ENCODE measurements at places on chromosomes 5 and 9.

DNA sequence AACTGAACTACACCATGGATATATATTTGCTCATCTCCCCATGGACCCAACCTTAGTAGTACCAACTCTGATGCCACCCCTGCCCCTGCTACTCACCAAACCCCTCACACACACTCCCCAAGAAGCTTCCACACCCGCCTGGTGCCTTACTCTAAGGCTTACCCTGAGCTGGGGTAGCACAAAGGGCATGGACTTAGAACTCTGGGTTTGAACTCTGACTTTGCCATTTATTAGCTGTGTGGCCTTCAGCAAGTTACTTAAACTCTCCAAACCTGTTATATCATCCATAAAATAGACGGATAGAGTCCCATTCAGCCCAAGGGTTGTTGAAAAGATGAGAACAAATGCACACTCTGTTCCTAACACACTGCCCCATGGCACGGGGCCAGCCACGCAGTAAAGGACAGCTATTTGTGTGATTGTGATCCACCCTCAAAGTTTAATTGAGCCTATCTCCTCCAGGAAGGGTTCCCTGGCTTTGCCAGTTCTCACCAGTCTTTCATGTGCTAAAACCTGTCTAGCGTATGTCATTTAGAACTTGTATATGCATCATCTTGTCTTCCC lies 111.0 kb downstream of the KLHL3 start:
- no peak for DNase-seq

DNA sequence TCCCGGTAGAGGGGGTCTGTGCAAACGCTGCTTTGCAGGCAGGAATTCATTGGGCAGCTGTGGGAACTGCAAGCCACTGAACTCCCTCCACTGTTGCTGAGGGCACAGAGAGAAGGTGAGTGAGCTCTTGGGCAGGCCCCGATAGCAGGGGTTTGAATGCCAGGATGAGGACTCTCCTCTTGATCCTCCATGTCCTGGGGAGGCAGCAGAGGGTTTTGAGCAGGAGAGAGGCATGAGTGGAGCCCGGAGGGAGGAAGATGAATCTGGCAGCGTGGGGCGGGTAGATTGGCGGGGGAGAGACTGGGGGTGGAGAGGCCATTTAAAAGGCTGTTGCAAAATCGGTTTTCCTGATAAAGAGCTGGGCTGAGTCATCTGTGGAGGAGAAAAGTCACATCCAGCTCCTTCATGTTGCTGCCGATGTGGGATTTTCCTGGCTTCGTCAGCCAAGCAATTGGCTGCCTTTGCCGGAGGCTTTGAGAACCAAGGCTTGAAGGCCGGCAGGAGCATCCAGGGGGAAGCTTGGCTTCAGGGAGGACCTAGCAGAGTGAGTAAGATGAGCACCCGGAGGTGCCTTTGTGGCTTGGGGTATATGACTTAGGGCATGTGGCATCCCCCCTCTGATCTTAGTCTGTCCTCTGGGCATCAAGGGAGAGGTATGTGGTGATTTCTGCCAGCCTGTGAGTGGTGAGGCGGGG lies at the start of gene SYNPO:
SYNPO (plus strand) TSS at position 350 of the 695 bp plus-strand sequence. CDS start 7,616 bp downstream, outside the sequence.
- no peak for DNase-seq

GRCh38 chr5:4306057-4306456 lies 710.4 kb downstream of the IRX1 start:
- no peak for DNase-seq

GRCh38 chr9:115254287-115255180 lies 136.6 kb upstream of the TNC start:
- DNase-seq = peak; percentile 53

DNA sequence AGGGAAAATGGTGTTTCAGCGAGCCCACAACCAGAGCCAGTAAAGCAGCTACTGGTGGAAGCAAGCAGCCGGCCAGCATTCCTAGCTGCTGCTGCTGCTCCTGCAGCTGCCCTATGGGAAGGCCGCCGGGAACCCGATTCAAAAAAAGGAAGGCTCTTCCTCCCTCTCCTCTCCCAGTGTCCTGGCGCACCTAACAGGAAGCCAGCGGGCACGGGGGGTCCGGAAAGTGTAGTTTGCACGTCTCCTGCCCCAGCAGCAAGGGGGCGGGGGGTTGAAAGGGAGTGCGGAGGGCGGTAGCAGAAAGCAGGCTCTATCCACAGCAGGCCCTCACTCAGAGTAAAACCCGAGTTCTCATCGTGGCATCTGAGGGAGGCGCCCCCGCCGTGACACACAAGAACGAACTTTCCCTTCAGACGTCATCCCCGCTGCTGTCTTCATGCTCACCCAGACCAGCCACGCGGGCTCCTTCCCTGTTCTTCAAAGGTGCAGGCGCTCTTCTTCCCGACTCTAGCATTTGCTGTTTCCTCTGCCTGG lies 16.5 kb downstream of the GRXCR2 start:
- no peak for DNase-seq

DNA sequence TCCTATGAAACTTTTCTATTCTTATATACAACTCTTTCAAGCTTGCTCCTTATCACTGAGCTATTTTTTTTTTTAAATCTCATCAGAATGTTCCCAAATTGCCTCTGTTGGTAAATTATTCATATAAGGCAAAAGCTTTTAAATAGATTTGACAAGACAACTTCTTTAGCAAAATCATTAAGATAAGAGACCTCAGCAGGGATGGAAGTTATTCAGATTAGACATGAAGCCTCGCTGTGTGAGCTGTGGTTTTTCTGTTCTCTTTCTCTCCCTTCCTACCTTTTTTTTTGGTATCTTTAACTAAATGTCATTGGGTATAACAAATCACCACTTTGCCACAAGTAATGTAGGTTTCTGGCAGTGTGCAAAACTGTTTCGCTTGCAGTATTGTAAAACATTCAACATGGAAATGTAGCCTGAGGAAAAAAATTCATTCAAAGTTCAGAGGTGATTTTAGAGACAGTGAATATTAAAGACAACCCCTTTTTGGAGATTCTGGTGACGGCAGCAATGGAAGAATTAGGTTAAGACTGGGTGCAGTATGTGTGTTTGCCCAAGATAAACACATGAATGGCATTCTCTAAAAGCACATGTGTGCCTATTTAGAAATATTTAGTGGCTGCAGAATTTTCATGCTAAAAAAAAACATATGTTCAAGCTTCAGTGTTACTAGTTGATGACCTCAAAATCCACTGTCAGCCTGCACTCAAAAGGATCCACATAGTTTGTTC lies 467.1 kb downstream of the ZNF608 start:
- no peak for DNase-seq

- DNase-seq = peak; percentile 30
These were observed 34.5 kb downstream of the CRB2 start for GRCh38 chr9:123390337-123391135.

GRCh38 chr5:173055722-173055982 lies 500 bp upstream of the CREBRF start:
- DNase-seq = no peak

DNA sequence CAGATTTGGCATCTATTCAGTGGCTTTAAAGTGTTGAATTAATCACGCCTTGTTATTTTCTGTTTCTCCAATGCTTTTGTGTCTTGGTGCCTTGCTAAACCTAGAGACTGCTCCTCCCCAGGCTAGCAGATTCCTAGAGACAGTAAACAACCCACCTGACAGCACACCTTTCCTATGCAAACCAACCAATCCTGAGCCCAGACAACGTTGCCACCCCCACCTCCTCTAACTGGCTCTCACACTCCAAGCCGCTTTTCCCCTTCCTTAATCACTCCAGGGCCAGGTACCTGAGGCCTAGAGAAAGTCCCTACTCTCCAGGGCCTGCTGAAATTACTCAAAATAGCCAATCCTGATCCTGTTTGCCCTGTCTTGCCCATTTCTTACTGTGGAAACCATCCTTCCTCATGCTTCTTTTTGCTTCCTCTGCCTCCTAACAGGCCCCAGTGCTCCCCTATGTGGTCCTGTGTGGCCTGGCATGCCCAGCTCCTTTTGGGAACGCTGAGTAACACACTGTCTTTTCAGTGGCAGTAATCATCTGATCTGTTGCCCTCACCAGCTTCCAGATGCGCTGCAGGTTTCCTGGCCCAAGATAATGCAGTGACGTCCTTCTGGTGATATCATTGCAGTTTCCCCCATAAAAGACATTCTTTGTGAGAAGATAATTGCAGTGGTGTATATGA lies 53.4 kb downstream of the GAS1 start:
- no peak for DNase-seq

GRCh38 chr9:30519166-30519565 lies 1865.3 kb upstream of the ACO1 start:
- no peak for DNase-seq

DNA sequence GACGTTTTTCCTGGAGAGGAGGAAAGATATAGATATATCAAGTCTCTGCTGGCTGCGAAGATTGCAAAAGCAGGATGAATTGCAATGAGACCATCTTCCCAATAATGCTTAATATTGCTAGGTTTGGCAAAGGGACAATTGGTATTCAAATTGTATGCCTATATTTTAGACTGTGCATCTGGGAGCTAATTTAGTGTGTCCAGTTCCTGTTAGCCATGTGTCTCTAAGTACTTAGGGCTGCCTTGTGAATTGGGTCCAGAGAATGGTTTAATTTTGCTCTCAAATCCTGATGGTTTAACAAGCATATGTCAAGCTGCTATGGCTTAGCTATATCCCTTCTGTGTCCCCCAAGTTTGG lies 97.6 kb upstream of the ZNF366 start:
- no peak for DNase-seq

GRCh38 chr9:109939698-109940342 lies 159.8 kb downstream of the PALM2AKAP2 start:
- no peak for DNase-seq

DNA sequence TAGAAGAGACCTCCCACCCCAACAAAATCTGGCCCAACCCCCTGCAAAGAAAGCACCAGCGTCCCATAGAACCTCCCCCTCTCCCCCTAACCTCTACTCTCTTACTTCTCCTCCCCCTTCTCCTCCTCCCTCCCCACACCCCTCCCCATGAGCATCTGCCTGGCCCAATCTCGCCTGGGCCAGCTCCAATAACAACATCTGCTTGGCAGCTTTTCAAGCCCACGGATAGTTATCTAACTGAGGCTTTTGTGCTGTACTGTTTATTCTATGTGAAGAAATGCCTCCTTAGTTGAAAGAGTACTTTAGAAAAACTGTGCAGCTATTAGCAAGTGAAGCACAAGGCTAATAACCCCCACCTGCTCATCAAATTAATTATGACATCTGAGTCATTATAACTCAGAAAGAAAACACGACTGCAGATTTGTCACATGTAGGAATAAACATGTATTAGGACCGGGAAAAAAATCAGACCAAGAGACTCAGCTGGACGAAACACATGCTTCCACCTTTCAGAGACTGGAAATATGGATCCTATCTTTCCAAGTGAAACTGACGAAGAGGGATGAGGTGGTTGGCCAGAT lies 42.8 kb downstream of the NFIB start:
- DNase-seq = peak; percentile 71

GRCh38 chr5:167720259-167720658 lies 571.2 kb upstream of the WWC1 start:
- DNase-seq = no peak

DNA sequence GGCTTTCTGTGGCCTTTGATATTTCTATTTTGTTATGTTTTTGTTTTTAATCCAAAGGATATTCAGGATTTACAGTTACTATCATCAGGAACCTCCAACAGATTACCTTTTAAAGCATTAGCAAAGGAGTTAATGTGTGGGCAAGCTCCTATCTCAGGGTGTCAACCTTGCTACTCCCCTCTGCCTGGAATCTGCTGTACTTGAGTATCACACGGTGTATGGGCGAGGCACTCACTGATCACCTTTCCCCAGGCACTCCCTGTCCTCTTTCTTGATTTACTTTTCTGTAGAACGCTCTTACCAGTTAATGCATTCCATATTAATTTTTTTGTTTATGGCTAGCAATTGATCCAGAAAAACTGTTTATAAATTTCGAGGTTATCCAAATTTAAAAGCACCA lies 117.0 kb upstream of the GAS1 start:
- DNase-seq = no peak

DNA sequence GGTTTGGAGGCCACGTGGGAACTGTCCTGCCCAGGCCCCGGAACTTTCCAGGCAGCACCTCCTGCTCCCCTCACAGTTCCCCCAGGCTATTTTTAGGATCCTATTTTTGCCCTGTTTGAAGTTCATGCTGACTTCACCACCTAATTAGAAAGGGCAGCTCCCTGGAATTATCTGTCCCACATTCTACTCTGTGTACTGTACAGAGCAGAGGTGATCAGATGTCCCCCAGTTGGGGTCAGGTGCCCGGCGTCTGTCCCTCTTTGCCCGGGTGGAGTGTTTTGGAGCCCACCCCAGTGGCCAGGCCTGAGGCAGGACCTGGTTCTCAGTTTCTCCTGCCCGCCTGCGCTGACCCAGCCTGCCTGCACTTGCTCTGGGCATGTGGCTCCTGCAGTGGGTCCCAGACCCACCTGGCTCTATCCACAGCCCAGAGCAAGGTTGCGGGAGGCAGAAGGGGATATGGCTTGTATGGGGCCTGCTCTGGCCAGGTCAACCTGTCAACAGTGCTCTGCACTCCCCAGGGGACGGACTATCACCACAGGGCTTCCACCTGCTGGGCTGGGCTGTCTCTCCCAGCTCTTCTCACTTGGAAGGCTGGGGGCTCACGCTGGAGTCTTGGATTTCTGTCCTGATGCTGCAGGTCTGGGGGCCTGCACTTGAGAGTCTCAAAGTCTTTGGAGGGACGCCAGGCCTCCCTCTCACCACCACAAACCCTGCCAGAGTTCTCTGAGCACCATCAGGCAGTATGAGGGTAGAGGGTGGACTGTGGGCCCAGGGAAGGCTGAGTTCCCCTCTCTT lies 268.3 kb downstream of the GADD45G start:
- DNase-seq = no peak

GRCh38 chr5:178123094-178123965 lies 7.5 kb upstream of the RMND5B start:
- no peak for DNase-seq

GRCh38 chr5:171579976-171580411 lies 160.5 kb downstream of the FGF18 start:
- DNase-seq = no peak

- no peak for DNase-seq
These were observed 36.5 kb upstream of the SH3PXD2B start for GRCh38 chr5:172490514-172491461.

DNA sequence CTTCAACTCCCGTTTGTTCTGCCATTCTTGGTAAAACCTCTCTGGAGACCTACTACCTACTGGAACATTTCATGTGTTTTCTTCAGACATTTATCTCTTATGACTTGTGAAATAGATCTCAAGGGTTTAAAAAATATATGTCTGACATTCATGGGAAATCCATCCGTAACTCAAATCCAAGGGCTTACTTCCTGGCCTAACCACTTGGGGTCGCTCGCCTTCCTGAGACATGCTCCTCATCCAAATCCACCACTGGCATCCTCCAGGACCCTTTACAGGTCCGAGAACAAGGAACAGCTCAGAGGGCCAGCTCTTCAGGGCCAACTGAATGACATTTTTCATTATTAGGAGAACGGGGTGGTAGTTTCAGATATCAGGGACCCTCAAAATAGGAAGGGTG lies 235.1 kb upstream of the TUT7 start:
- no peak for DNase-seq

- no peak for DNase-seq
These were observed 50.2 kb upstream of the CAST start for GRCh38 chr5:96611946-96612345.

- DNase-seq = no peak
These were observed 72.1 kb upstream of the ZNF618 start for GRCh38 chr9:113803811-113804589.

DNA sequence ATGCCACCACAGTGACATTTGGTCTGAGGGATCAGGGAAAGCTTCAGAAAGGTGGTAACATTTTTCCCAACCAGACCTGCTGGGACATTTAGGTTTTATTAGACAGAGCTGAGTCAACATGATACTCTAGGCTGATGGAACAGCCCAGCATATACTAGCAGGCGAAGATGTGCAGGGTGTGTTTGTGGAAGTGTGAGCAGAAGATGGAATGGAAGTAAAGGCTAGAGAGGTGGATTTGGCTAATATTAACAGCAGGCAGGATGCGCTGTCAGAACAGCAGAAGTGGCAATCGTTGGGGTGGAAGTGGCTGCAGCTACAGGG lies 340.6 kb downstream of the ASTN2 start:
- DNase-seq = no peak
